ENCODE measurements at places on chromosomes 5 and 9.

- DNase-seq: no peak
These were observed 3.0 kb upstream of the CDC42SE2 start for GRCh38 chr5:131260895-131261294.

- no peak for DNase-seq
These were observed 101.1 kb downstream of the KIF4B start for GRCh38 chr5:155114655-155115054.

DNA sequence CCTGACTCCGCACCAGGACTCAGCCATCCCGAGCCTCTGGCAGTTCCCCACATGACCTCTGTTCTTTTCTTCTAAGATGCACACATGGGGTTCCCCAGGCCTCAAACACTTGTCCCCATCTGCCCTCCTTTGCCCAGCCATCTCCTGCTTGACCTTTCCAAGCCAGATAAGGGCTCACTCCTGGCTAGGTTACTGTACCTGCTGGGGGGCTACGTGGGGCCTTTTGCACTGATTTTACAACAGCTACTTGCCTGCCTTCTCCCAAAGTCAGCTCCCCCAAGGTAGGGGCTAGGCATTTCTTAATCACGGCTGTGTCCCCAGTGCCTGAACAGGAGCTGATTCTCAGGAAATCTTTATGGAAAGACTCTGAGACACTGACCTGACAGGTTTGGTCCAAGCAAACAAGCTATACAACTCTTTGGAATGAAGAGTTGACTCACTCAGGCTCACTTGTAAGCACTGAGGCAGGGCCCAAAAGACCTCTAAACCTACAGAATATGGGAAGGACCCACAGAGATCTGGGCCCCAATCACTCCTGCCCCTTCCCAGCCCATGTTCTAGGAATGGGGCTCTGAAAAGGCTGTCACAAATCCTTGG lies 2.5 kb downstream of the MACROH2A1 start:
- DNase-seq: no peak

- no peak for DNase-seq
These were observed 365.1 kb upstream of the CCNH start for GRCh38 chr5:87777877-87778276.

GRCh38 chr9:133876144-133876543 lies 116.0 kb downstream of the VAV2 start:
- DNase-seq: no peak

DNA sequence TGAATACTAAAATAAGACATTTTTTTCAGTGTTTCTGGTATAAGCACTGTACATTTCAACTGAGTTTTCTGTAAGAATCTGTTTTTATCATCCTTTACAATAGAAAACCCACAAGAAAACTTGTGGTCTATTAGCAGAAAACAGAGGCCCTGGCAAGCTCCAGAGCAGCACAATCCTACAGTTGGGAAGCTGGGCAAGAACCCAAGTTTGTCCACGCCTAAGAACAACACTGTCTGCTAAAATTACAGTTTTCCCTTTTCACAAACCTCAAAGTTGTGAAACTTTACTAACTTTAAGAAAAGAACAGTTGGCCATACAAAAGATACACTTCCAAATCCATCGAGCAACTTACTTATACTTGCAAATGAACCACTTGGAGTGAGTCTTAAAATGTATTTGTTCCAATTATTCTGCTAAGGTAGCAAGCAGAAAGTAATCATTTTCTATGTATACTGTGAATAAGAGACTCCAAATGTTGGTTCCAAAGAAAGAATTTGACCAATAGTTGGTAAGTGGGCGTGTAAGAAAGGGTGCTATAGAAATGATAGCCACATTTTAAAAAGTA lies 982.0 kb upstream of the ARRDC3 start:
- no peak for DNase-seq

- no peak for DNase-seq
These were observed 418.6 kb upstream of the TYRP1 start for GRCh38 chr9:12274577-12274976.

- DNase-seq: no peak
These were observed 211.6 kb downstream of the SLIT3 start for GRCh38 chr5:169089343-169089742.
